Sigmoid colon (tissue), 7 donors: ENCODE measurements at places on chromosomes 6 and 20. TPM values are rescaled to one million over a fixed set of nuclear protein-coding genes. Genes with fewer than 3 reads are reported as not detected.

The SNX5 gene
- 74.6 TPM for total RNA-seq

The CHD6 gene
- 40.2 TPM for total RNA-seq

The MDN1 gene
- total RNA-seq = 17.9 TPM

DNA sequence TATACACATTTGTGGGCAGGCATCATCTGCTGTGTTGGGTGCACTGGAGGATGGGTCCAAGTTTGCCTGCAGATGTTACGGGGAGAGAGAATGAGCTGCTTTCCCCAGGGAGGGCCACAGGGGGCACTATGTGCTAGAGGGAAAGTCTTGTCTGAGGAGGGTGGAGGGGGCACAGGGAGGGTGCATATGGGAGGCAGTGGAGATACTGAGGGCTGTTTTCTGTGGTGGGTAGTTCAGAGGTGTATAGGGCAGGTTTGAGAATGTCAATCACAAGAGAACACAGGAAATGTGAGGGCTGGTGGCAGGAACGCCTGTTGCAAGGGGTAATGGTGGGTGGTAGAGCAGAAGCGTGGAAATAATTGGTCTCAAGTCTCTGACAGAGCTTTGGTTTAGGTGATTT, 7.7 kb upstream of the PTPRA start:
- no peak for DNase-seq

DNA sequence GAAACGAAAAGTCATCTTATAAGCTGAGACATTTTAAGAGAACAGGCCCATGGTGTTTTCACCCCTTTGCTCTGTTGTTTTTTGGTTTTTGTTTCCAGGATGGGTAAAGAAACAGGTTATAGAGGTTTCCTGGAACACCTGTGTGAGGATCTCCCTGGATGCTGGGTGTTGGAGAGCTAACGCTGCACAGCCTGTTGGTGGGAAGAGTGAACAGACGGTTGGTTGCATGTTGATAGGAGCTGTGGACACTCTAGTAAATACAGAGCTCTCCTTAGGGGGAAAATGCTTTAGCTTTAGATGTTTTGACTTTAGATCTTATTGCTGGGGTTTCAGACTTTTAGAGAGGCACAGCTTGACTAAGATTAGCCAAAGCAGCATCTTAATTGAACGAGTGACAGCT, 235.2 kb downstream of the SOX4 start:
- no peak for DNase-seq

DNA sequence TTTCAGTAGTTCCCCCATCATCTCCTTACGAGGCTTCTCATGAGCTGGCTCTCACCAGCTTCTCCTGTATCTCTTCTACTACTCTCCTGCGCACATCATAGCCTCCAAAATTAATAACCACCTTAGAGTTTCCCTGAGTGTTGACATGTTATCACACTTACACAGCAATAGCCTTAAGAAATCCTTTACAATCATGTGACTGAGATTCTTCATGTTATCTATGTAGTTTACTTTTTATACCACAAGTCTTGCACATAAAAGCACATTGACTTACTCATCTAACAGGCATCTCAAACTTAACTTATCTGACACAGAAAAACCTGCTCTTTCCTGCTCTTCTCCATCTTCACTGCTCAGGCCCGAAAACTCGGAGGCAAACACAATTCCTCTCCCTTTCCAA, 103.7 kb upstream of the TAB2 start:
- no peak for DNase-seq

DNA sequence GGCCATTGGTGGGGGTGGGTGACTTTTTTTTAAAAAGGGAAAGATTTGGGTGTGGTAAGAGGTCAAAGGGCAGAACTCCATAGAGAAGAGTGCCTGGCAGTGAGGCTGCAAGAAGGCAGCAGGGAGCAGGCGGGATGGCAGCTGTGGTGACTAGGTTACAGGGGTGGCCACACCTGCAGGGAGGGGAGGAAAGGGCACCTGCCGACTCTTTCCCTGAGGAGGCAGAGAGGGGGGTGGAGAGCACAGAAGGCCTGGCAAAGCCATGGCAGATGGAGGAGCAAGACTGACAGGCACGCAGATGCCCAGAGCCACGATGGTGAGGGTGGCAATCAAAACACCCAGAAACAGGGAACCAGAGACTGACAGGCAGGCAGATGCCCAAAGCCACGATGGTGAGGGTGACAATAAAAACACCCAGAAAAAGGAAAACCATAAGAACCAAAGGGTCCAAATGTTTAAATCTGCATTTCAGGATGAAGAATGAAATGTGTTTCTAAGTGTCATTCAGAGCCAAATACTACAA, 19.3 kb downstream of the CST7 start:
- DNase-seq = peak; percentile 10

- DNase-seq = no peak
These were observed 23.6 kb downstream of the FOXQ1 start for GRCh38 chr6:1335367-1336037.

DNA sequence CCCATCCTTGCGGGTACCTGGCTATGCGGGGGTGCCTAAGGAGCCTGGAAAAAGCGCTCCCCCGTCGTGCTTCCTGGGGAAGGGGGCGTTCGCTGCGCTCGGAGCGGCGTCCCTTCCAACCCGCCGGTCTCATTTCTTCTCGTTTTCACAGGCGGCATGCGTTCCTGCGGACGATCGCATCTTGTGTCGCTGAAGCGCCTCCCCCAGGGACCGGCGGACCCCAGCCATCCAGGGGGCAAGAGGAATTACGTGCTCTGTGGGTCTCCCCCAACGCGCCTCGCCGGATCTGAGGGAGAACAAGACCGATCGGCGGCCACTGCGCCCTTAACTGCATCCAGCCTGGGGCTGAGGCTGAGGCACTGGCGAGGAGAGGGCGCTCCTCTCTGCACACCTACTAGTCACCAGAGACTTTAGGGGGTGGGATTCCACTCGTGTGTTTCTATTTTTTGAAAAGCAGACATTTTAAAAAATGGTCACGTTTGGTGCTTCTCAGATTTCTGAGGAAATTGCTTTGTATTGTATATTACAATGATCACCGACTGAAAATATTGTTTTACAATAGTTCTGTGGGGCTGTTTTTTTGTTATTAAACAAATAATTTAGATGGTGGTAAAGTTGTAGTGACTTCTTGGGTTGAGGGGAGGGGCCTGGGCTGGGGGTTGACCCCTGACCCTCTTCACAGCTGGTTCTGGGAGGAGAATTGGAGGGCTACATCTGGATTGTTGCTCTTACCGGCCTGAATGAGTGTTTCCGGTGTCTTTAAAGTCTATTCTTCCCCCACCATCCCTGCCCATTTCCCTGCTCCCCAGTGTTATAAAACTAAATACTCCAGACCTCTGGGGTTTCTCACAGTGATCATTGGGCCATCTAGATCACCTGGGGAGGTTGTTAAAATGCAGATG, 1.1 kb downstream of the ID1 start:
- DNase-seq = peak; percentile 72

DNA sequence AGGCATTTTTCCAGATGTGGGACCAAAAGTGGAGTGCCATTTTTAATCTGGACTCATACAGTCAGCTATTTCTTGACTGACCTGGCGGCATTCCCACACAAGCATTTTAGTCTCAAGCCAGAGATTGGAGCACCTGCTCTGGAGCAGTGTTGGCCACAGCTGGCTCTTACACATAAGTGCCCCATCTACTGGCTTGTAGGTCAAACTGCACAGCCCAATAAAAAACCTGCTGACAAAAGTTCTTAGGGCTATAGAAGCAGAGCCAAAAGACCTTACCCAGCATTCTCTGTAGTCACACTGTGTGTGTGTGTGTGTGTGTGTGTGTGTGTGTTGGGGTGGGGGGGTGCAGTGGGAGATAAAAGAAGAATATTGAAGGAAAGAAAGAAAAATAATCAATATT, 38.6 kb upstream of the SENP6 start:
- no peak for DNase-seq

DNA sequence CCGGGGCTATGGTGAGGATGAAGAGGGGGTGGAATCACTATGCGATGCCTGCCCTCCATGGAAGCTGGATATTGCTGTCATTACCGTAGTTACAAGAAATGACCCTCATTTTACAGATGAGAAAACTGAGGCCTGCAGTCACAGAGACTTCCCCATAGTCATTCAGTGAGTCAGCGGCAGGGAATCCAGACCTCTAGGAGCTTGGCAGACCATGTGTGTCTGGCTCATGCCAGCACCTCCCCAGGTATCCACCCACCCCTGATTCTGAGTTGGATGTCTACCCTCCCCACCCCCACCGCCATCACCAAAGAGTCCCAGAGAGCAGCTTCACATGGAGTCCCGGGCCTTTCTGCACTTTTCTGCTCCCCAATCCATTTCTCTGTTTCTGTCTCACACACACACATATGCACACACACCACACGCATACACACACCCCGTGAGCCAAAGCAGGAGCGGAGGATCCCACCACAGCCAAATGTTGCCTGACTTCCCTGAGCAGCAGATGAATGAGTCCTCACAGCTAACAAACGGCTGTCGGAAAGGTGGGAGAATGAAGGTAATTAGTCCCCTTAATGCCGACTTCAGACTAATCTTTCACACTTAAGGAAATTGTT, 24.8 kb downstream of the CDH22 start:
- DNase-seq = no peak

DNA sequence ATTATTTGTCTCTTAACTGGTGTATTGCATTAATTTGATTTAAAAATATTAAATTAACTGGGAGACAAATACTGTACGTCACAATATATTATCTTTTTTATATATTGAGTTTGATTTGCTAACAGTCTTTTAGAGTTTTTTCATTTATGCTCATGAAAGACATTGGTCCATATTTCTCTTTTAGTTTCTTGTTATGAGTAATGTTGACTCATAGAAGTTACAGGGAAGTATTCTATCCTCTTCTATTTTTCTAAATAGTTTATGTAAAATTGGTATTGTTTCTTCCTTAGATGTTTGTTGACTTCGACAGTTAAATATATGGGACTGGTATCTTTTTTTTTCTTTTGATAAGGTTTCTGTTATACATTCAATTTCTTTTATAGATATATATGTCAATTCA, 1115.6 kb upstream of the CITED2 start:
- no peak for DNase-seq

- DNase-seq = no peak
These were observed 65.2 kb downstream of the PPP1R14C start for GRCh38 chr6:150207931-150208570.
